Testis (tissue), 5 donors: ENCODE measurements at places on chromosomes 4 and X. TPM values are rescaled to one million over a fixed set of nuclear protein-coding genes. Genes with fewer than 3 reads are reported as not detected.
A peak's percentile ranks its signal among the peaks of the same experiment; 100 is the strongest.

DNA sequence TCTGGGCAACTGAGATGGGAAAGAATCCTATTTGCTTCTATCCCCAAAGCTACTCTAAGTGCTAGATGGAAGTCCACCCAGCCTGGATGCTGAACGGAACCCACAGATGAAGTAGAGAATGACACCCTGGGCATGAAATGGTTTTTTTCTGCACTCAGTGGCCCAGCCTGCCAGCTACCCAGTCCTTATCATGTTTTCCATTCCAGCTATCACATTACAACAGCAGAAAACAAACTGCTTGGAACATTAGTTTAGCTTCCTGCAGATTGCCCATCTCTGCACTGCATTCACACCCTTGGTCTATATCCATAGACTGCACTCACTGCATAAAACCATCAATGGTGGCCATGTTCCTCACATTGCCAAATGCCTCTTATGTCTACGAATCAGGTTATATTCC is 79.1 kb downstream of the NYX start:
- no peak overlapping the region for H3K4me3 ChIP-seq
- H3K36me3 ChIP-seq, result no peaks in the 10 kb centered on the region
- H3K27me3 ChIP-seq, result no peaks in the 10 kb centered on the region
- DNase-seq, result no peak

DNA sequence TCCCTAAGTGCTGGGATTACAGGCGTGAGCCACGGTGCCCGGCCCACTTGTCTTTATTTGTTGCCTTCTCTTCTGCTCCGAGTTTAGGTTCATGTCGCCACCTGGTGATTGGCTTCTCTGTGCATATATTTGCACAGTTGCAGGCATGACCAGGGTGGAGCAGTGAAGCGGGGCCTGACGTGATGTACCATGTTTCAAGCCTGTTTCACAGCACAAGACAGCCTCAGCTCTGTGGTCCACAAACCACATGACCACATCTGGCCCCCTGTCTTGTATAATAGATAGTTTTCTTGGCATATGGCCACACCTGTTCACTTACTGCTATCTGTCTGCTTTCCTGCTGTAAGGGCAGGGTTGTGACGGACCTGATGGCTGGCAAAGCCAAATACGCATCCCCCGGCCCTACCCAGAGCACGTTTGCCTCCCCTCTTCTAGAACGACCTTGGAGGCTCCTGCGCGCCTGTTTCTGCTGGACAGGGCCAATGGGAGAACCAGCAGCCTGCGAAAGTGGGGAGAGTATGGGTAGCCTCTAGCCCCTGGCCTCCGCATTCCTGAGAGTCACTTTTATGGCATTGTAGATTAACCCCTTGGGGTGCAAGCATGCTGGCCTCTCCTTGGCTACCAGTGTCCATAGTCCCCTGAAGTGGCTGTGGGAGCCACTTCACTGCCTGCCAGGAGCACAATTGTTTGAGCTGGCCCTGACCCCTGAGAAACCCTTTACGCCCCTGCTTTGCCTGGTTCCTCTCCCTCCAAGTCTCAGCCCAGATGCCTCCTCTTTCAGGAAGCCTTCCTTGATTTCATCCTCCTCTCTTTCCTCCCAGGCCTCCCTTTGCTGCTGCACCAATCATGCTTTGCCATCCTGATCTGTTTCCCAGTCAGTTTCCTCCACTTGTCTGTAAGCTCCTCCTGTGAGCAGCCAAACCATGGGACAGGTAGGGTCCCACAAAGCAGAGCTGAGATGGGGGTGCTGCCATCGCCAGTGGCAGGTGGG is 6.0 kb upstream of the SH3TC1 start:
- H3K36me3 ChIP-seq, result no peaks in the 10 kb centered on the region
- H3K27ac ChIP-seq, result no peak overlapping the region
- peak; percentile 75 for DNase-seq
- H3K27me3 ChIP-seq, result no peaks in the 10 kb centered on the region

- H3K27ac ChIP-seq, result no peak overlapping the region
- H3K27me3 ChIP-seq, result no peaks in the 10 kb centered on the region
- no peaks in the 10 kb centered on the region for H3K36me3 ChIP-seq
- H3K4me1 ChIP-seq, result no peaks in the 10 kb centered on the region
- no peak overlapping the region for H3K4me3 ChIP-seq
- no peak for DNase-seq
Observed at GRCh38 chr4:146271466-146271865, 57.1 kb downstream of the REELD1 start.

DNA sequence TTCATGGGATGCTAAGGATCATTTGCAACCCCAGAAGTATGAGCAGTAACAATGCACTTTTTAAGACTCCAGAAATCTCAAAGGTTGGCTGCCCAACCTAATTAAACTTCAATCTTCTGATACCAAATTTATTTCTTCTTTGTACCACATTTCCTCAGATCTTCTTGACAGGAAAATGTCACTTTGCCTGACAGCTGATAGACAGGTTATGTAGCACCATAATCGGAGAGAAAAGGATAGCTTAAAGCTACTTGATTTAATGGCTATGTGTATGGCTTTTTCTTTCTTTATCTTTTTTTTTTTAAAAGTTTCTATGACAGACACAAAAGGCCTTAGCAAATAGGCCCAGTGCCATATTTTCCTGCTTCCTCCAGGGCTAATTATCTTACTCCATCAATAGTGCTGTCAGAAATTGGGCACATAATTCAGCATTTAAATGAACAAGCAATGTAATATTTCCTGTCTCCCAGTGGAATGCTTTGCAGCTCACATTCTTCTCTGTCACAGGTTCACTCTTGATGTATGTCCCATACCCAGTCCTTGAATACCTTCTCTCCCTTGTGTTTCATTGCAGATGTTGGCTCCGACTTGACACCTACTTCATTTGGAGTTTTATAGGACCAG is 795.7 kb downstream of the ADGRL3 start:
- no peaks in the 10 kb centered on the region for H3K27me3 ChIP-seq
- H3K27ac ChIP-seq, result no peak overlapping the region
- H3K4me1 ChIP-seq, result no peaks in the 10 kb centered on the region
- H3K4me3 ChIP-seq, result no peak overlapping the region
- no peaks in the 10 kb centered on the region for H3K36me3 ChIP-seq

DNA sequence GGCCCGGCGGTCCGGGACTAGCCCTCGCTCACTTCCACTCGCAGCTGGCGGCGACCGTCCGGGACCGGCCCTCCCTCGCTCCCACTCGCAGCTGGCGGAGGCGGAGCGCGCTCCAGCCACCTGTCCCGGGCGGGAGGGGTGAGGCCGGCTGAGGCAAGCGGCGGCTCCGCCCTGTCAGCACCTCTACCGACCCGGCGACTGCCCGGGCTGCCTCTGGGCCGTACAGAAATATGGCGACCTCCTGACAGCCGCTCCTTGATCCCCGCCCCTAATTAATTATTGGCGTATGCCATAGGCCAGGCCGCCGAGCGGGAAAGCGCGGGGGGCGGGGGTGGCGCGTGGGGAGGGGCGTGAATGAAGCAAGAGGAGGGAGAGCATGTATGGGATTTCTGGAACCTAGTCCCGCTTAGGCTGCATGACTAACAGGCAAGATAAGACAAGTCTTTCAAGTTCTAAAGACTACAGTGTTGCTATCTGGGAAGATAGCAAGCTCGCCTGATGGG is at the start of gene MORC4:
TSS of gene MORC4 (minus strand) at position 200 of the 503 bp plus-strand sequence. CDS start 243 bp downstream, outside the sequence.
- peak within 1 kb of the TSS; percentile 86 for H3K27ac ChIP-seq
- peak; percentile 89 for DNase-seq
- no peaks in the 10 kb centered on the region for H3K4me1 ChIP-seq
- no peaks in the 10 kb centered on the region for H3K27me3 ChIP-seq

DNA sequence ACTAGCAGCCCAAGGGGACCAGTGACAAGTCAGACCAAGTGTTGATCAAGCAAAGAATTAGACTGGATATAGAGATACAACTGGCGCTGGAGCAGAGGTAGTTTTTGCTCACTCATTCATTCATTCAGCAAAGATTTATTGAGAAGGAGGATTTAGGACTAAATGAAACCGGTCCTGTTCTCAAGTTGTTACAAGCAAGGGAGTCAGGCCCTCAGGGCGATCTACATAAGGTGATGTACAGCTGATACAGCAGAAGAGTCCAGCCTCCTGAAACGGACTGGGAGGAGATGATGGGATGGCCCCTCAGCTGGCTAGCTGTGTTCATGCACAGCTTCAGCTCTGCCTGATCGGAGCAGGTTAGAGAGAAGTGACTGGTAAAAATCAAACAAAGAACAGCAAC is 242.4 kb downstream of the FBXW7 start:
- no peak overlapping the region for H3K4me3 ChIP-seq
- H3K27me3 ChIP-seq, result no peaks in the 10 kb centered on the region
- H3K4me1 ChIP-seq, result peaks cover 9% of the 10 kb centered on the region
- DNase-seq, result no peak
- H3K36me3 ChIP-seq, result no peaks in the 10 kb centered on the region
- no peak overlapping the region for H3K27ac ChIP-seq

DNA sequence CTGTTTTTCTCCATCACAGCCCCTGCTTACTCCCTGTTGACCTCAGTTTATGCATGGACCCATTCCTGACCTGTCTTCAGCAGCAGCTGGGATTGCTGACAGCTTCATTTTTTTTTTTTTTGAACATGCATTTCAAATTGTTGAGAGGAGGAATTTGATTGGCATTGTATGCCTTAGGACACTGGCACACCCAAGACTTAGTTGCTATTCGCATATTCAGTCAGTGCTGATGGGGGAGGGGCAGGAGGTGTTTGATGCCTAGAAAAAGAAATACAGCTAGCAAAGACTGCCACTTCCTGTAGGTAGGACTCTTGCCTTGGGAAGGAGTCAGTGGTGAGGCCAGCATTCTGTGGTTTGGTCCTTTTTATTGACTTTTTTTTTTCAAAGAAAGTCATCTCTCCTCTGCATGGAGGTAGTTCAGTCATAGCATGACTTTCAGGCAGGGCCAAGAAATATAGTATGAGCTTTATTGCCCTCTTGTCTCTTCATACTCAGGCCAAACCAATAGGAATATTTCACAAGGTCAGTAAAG is 33.6 kb upstream of the XK start:
- H3K27ac ChIP-seq, result no peak overlapping the region
- no peaks in the 10 kb centered on the region for H3K4me1 ChIP-seq
- no peaks in the 10 kb centered on the region for H3K27me3 ChIP-seq
- no peaks in the 10 kb centered on the region for H3K36me3 ChIP-seq

DNA sequence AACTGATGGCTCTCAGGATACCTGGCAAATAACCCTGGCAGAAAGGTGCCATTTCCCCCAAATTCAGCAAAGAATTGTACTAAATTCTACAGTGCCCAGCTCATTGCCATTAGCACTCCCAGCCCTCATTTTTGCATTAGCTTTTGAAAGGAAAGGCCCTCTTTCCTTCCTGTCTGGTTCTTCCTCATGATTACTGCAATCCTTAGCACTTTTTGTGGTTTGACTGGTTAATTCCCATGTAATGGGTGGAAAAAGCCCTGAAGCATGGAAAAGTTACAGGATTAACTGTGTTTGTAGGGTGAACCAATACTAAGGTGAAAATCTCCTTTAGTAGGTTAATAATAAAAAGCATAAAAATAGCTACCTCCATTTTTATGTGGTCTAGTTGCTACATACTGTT is 139.5 kb downstream of the NPNT start:
- no peak overlapping the region for H3K27ac ChIP-seq
- DNase-seq, result no peak
- H3K27me3 ChIP-seq, result no peaks in the 10 kb centered on the region
- H3K36me3 ChIP-seq, result no peaks in the 10 kb centered on the region

- H3K4me3 ChIP-seq, result no peak overlapping the region
- no peak overlapping the region for H3K27ac ChIP-seq
- DNase-seq, result no peak
- H3K27me3 ChIP-seq, result no peaks in the 10 kb centered on the region
- H3K36me3 ChIP-seq, result no peaks in the 10 kb centered on the region
Observed at GRCh38 chr4:138561906-138562305, 319.8 kb upstream of the SLC7A11 start.

- H3K27me3 ChIP-seq, result no peaks in the 10 kb centered on the region
- no peak overlapping the region for H3K4me3 ChIP-seq
- no peaks in the 10 kb centered on the region for H3K4me1 ChIP-seq
- no peak for DNase-seq
- H3K36me3 ChIP-seq, result no peaks in the 10 kb centered on the region
- H3K27ac ChIP-seq, result no peak overlapping the region
Observed at GRCh38 chrX:17842769-17843525, 18.2 kb downstream of the RAI2 start.

DNA sequence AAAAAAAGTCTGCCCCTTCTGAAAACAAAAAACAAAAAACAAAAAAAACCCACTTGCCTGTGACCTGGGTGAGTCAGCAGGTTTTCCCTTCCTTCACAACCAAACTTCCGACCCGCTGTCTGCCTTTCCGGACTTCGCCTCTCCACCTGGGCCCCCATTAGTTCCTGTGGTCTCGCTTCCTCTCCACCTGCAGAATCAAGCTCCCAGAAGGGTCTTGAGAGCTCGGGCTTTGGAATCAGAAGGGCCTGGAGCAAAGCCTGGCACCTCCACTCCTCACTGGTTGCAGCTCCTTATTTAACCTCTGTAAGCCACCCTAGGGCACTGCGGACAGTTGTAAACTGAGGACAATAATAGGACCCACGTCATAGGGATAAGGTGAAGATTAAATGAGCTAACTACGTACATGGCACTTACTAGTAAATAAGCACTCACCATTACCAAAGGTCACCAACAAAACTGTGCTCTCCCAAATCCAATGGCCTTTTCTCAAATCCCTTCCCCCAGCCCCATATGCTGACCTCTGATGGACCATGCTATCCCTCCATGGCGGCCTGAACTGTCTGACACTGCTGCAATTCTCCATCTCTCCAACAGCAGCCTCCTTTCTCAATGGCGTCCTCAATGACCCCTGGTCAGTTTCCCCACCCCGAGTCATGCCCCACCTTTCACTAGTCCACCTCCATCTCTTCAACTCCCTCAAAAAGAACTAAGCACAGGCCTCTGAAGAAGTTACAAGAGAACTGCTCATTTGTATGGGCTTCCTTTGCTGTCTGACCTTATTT is 64.2 kb downstream of the IRF2 start:
- no peak overlapping the region for H3K27ac ChIP-seq
- H3K36me3 ChIP-seq, result no peaks in the 10 kb centered on the region
- peaks cover 25% of the 10 kb centered on the region for H3K4me1 ChIP-seq
- H3K4me3 ChIP-seq, result no peak overlapping the region
- no peak for DNase-seq

GRCh38 chrX:118257781-118258180 is 88.1 kb upstream of the WDR44 start:
- no peak overlapping the region for H3K27ac ChIP-seq
- H3K27me3 ChIP-seq, result no peaks in the 10 kb centered on the region
- H3K36me3 ChIP-seq, result no peaks in the 10 kb centered on the region

- no peaks in the 10 kb centered on the region for H3K4me1 ChIP-seq
- H3K36me3 ChIP-seq, result no peaks in the 10 kb centered on the region
- DNase-seq, result no peak
- no peak overlapping the region for H3K4me3 ChIP-seq
- H3K27ac ChIP-seq, result no peak overlapping the region
- H3K27me3 ChIP-seq, result no peaks in the 10 kb centered on the region
Observed at GRCh38 chrX:21638311-21638710, 19.8 kb downstream of the KLHL34 start.

- H3K36me3 ChIP-seq, result no peaks in the 10 kb centered on the region
- H3K4me1 ChIP-seq, result no peaks in the 10 kb centered on the region
- H3K27me3 ChIP-seq, result no peaks in the 10 kb centered on the region
Observed at GRCh38 chr4:422587-422986, 76.4 kb downstream of the ZNF721 start.

- H3K27ac ChIP-seq, result no peak overlapping the region
- no peaks in the 10 kb centered on the region for H3K27me3 ChIP-seq
- no peak overlapping the region for H3K4me3 ChIP-seq
- no peak for DNase-seq
- H3K36me3 ChIP-seq, result no peaks in the 10 kb centered on the region
Observed at GRCh38 chr4:34181891-34182290, 2062.4 kb downstream of the ARAP2 start.

ANTXR2 gene
- 30.4 TPM for total RNA-seq

GPM6B gene
- total RNA-seq, result 10.2 TPM

HTN3 gene
- not detected for total RNA-seq

PNMA6F gene
- total RNA-seq, result 1.2 TPM
